ENCODE measurements at places on chromosomes 4 and X. TPM values are rescaled to one million over a fixed set of nuclear protein-coding genes. Genes with fewer than 3 reads are reported as not detected.
A peak's percentile ranks its signal among the peaks of the same experiment; 100 is the strongest.

DNA sequence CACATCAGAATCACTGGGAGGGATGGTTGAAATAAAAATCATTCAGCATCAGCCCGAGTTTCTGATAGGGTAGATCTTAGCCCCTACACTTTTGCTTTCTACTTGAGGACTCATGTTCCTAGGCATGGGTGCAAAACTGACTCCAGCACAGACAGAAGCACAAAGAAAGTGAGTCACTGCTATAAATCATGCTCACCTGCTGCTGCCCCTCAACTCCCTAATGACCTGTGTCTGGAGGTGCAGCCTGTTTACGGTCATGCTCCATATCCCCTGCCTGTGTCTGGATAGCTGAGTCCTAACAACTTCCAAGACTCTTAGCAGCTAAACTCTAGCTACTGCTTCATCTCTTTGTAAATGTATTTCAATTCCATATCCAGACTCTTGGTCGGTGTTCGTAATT, 57.8 kb downstream of the ADGRA3 start:
- DNase-seq: no peak
- H3K36me3 ChIP-seq: no peaks in the 10 kb centered on the region

- H3K4me3 ChIP-seq: no peak overlapping the region
- no peak for DNase-seq
- H3K36me3 ChIP-seq: no peaks in the 10 kb centered on the region
- H3K4me1 ChIP-seq: no peaks in the 10 kb centered on the region
- no peaks in the 10 kb centered on the region for H3K27me3 ChIP-seq
- H3K27ac ChIP-seq: no peak overlapping the region
Measured at GRCh38 chr4:142324572-142324971, 521.5 kb downstream of the INPP4B start.

GRCh38 chr4:152957437-152958171, 21.5 kb downstream of the FHDC1 start:
- no peaks in the 10 kb centered on the region for H3K27me3 ChIP-seq
- H3K4me3 ChIP-seq: no peak overlapping the region
- H3K4me1 ChIP-seq: no peaks in the 10 kb centered on the region
- no peak overlapping the region for H3K27ac ChIP-seq

GRCh38 chr4:94411296-94411695, 40.4 kb upstream of the PDLIM5 start:
- peaks cover 72% of the 10 kb centered on the region for H3K4me1 ChIP-seq
- H3K4me3 ChIP-seq: no peak overlapping the region
- peak; percentile 71 for DNase-seq
- peak overlapping the region; percentile 100 for H3K27ac ChIP-seq
- H3K27me3 ChIP-seq: no peaks in the 10 kb centered on the region

DNA sequence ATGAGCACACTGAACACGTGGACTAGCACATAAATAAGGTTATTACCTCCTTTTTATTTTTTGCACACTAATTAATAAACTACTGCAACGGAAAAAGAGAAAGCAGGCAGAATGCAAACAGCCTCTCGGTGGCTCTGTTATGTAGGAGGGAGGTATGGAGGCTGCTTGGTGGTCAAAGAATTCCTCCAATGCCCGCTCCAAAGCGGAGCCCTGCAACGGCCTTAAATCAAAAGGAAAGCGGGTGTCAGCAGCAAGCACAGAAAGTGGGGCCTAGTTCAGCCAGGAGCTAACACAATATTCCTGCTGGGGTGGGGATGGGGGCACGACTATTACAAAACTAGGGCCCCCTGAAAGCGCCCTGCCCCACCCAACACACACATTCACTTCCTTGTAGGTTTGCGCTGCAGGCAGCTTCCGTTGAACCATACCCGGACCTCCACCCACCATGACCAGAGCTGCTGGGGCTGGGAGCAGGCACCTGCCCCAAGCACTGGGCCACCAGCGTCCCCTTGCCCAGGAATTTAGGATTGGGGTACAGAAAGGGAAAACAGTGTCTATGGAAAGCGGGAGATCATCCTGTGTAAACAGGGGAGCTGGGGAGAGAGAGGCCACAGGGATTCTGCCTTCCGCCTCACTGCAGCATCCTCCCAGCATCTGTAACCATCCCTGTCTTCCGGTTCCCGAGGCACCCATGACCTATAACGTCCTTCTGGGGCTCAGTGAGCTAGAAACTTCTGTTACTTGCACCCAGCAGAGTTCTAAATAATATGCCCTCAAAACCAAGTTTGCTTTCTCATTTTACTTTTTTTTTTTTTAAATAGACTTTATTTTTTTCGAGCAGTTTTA, 57.1 kb upstream of the DDX3X start:
- no peaks in the 10 kb centered on the region for H3K36me3 ChIP-seq
- peaks cover 4% of the 10 kb centered on the region for H3K4me1 ChIP-seq
- no peak overlapping the region for H3K27ac ChIP-seq
- peak overlapping the region; percentile 53 for H3K4me3 ChIP-seq
- no peak for DNase-seq

The PPARGC1A gene
- total RNA-seq: not detected

The TNMD gene
- not detected for total RNA-seq

The FAM149A gene
- total RNA-seq: 2.4 TPM

The NUP62CL gene
- 2.9 TPM for total RNA-seq
